ENCODE measurements at places on chromosomes 12 and 14.

- no peak for DNase-seq
Measured at GRCh38 chr14:102150083-102150482, 10.4 kb downstream of the WDR20 start.

GRCh38 chr12:63777340-63777739, 2.4 kb upstream of the RXYLT1 start:
- DNase-seq, result no peak

- DNase-seq, result no peak
Measured at GRCh38 chr14:59777006-59777579, 93.5 kb downstream of the RTN1 start.

DNA sequence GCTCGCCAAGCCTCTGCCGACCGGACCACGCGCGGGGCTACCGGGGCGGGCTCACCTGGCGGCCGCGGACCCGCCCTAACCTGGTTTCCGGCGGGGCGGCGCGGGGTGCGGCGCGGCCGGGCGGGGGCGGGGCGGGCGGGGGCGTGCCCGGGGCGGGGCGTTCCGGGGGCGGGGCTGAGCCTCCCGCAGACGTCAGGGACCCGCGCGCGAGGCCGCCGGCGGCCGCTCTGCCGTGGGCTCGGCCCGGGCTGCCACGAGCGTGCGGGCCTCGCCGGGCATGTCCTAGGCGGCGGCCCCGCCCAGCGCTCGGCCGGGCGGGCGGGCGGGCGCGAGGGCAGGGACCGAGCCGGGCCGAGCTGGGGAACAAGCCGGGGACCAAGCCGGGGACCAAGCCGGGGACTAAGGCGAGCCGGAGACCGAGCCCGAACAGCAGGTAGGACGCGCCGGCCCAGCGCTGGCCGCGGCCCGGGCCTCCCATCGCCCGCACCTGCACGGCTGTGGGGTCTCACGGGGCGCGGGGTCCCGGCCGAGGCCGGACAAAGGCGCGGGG, at the start of gene CEP170B:
TSS of gene CEP170B (plus strand) at position 188 of the 550 bp plus-strand sequence. CDS start 3,183 bp downstream, outside the sequence.
- DNase-seq, result peak; percentile 47

- DNase-seq, result peak; percentile 6
Measured at GRCh38 chr14:68282479-68283377, 463.1 kb downstream of the RAD51B start.

DNA sequence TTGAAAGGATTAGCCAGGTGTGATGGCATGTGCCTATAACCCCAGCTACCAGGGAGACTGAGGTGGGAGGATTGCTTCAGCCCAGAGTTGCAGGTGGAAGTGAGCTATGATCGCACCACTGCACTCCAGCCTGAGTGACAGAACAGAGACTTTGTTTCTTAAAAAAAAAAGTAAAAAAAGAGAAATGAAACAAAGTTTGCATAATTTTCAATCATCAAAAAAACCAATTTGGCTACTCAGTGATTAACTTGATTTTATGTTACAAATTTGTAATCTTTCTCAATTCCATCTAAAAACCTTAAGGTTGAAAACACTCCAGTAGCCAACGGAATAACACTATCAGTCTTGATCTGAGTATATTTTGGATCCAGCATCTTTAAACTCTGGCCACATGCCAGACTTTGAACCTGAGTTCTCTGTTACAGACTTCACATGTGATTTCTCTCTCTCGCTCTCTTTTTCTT, 12.6 kb upstream of the DENND5B start:
- no peak for DNase-seq

GRCh38 chr14:22255017-22255950, 333.7 kb downstream of the DAD1 start:
- DNase-seq, result no peak

GRCh38 chr14:74064883-74065282, 19.4 kb downstream of the ALDH6A1 start:
- DNase-seq, result no peak

- DNase-seq, result no peak
Measured at GRCh38 chr14:51776102-51776894, 84.1 kb upstream of the GNG2 start.

GRCh38 chr14:76909266-76909665, 83.1 kb downstream of the LRRC74A start:
- DNase-seq, result no peak

DNA sequence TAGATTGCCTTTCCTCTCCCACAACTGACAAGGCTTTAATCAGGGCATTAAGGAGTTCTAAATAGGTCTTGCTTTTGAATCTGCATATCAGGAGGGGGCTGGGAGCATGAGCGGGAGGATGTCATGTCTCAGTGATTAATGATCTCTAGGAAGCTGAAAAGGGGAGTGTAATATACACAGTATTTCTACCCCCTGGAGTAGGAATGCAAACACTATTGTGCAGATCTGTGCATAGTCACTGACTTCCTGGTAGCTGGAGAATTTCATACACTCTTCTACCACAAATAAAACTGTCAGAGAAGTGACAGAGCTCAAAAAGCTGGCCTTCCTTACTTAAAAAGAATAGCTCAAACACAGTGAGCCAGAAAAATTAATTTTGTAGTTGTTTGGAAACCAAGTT, 65.8 kb downstream of the RIC8B start:
- DNase-seq, result no peak

DNA sequence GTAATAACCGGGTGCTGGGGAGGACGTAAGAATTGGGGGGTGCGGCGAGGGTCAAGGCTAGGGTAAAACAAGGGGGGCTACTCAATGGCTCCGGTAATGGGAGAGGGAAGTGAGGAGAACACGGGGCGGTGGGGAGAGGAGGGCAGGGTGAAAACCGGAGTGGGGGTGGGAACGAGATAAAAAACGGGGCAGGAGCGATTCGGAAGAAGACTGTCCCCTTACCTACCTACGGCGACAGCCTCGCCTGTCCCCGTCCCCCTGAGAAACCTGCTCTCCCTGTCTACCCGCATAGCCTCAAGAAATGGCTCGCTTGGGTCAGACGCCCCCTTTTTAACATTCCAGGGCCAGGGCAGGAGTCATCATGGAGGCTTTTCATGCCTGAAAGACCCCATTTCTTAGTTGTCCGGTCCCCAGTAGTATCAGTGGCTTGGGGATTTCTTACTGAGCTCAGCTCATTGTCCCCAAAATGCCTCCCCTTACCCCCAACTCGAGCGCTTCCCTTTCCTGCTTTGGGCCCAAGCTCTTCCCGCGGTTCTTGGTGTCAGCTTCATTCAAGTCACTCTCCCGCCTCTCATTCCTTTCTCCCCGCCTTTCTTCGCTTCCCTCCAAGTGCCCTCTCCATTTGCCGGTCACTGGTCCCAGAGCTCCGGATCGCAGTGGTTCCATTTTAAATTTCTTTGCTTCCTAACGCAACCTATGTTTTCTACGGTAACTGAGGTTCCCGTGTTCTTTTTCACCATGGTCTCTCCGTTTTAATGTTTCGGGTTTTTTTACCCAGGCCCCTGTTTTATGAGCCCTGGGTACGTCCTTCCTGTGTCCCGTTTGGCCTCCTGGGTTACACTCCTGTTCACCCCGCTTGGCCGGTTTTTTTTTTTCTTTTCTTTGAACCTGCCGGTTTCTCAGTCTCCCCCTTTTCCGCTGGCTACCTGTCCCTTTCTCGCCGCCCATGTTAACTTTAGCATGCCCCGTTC, 1.2 kb upstream of the WSB2 start:
- DNase-seq, result peak; percentile 3

DNA sequence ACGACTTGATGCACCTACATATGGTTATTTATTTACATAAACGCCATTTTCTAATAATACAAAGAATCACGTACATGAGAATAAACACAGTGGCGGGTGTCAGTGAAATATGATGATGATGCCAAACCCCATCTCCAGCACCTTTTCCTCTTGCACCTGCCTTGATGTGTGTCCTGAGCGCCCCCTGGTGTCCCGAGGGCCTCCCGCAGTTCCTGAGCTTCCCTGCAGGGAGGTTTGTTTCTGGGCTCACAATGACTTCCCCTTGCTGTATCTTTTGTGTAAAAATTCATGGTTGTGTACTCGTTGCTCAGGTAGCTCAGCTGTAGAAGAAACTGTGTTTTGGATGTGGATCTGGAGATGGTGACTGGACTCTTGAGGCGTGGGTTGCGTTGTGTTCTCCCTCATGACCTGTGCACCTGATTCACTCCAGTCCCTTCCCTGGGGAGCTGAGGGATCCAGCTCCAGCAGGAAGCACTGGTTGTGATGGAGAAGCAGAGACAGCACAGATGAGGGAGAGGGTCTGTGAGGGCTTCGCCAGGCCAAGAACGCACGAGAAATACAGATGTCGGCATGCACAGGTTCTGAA, 1037.8 kb downstream of the TMEM121 start:
- DNase-seq, result peak; percentile 63

GRCh38 chr14:70742316-70742715, 67.0 kb downstream of the MAP3K9 start:
- no peak for DNase-seq

GRCh38 chr12:28611115-28611435, 420.8 kb downstream of the CCDC91 start:
- no peak for DNase-seq

- peak; percentile 58 for DNase-seq
Measured at GRCh38 chr12:7108003-7108795, 815 bp downstream of the C1RL start.

GRCh38 chr14:102462391-102462790, 47.2 kb downstream of the ANKRD9 start:
- DNase-seq, result no peak

DNA sequence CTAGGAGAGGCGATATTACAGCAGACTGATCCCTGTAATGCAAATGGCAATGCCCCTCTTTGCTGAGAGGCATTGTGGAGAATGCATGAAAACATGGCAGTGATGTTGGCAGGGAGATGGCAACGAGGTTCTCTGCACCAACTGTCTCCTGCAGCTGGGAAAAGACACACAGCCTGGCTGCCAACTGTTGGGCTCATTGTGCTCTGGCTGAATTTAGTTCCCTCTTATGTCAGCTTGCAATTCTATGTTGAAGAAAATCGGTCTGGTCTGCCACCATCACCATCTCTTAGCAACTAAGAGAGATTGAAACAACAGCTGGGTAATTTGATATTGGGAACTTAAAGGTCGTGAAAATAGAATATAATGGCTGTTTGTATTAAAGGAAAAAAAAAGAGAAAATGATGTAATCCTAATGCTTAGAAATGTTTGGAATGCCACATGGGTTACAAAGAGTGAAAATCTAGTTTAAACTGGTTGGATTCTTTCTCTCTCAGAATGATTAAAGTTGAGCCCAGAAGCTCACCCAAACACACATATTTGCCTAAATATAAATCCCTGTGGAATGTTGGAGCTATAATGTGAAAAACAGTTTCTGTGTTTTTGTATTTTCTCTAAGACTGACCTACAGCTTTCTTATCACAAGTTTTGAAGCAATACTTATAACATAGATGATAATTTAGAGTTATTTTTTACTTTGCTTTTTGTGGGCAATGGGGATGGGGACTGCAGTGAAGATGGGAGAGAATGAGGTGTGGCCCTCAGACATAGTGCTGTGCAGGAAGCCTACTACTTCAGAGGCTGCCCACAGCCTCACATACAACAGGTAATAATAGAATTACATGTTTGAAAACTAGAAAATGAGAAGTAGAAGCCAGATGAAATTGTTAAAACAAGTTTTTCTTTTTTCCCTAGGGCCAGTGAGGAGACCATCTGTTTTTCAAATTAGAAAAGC, 143.7 kb downstream of the AKAP6 start:
- no peak for DNase-seq

GRCh38 chr12:116222358-116222757, 55.1 kb downstream of the MED13L start:
- DNase-seq, result no peak

GRCh38 chr12:107320033-107320928, 226.9 kb upstream of the CRY1 start:
- peak; percentile 67 for DNase-seq

DNA sequence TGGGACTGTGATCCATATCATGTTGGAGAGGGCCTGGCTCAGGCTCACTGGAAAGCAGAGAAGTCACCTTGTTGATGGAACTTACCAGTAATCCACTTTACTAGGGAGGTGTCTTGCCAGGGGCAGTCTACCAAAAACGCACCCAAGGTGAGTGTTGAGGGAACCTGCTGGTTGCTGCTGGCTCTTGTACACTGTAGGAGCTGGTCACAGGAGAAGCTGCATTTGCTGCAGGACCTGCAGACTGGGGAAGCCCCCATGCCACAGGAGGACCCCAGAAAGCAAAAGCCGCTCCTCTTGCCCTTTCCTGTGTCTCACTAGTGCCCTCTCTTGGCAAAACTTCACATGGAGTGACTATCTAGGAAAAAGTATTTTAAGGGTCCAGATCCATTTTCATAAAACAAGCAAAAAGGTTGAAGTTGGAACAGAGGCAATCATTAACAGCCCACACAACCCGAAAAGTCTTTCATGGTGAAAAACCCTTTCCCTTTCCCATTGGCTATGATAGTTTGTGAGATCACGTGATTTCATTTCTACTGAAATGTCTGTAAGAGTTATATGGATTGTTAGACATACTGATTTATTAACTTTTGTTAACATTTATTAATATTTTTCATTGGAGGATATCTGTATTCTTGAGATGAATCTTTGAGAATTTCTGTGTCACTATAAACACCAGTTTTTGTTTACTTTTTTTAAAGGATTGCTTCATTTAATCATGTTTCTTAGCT, 59.2 kb downstream of the RASSF8 start:
- DNase-seq, result no peak

GRCh38 chr12:105569886-105570285, 239.4 kb downstream of the C12orf75 start:
- no peak for DNase-seq

DNA sequence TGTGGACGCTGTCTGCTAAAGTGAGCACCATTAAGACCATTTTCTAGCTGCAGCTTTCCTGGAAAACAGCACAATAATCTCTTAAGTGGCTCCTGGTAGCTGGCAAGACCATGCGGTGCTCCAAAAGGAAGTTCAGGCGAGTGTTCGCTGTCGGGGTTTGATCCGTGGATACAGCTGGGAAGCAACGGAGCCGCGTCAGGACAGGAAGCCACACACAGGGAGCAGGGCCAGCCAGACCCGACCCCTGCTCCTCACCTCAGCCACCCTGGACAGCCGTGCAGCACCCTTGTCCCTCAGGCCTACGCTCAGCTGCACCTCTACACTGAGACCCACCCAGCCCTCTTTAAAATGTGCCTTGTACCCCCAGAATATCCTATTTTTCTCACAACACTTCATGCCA, 19.4 kb downstream of the ZFYVE21 start:
- no peak for DNase-seq

GRCh38 chr14:81474148-81474492, 59.5 kb downstream of the SEL1L start:
- no peak for DNase-seq

- DNase-seq, result no peak
Measured at GRCh38 chr12:66170606-66171005, 810 bp upstream of the TMBIM4 start.

GRCh38 chr12:67910360-67911274, 78.6 kb upstream of the IFNG-AS1 start:
- DNase-seq, result no peak

DNA sequence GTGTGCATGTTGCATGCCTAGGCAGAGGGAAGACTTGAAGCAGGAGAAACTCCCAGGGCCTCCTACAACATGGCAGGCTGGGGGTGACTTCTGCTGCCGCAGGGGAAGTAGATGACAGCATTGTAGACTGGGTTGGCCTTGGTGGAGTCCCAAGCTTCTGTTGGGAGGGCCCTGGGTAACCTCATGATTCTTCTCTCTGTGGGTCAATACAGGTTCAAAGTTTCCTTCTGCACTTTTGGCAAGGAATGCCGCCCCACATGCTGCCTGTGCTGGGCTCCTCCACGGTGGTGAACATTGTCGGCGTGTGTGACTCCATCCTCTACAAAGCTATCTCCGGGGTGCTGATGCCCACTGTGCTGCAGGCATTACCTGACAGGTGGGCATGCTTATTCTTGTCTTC, 78.4 kb upstream of the RIC8B start:
- no peak for DNase-seq

Data from T-helper 9 cell (primary cell).